ENCODE measurements at places on chromosomes 16 and 17.

GRCh38 chr17:20066253-20066652, 57.1 kb downstream of the SPECC1 start:
- DNase-seq: peak; percentile 55

DNA sequence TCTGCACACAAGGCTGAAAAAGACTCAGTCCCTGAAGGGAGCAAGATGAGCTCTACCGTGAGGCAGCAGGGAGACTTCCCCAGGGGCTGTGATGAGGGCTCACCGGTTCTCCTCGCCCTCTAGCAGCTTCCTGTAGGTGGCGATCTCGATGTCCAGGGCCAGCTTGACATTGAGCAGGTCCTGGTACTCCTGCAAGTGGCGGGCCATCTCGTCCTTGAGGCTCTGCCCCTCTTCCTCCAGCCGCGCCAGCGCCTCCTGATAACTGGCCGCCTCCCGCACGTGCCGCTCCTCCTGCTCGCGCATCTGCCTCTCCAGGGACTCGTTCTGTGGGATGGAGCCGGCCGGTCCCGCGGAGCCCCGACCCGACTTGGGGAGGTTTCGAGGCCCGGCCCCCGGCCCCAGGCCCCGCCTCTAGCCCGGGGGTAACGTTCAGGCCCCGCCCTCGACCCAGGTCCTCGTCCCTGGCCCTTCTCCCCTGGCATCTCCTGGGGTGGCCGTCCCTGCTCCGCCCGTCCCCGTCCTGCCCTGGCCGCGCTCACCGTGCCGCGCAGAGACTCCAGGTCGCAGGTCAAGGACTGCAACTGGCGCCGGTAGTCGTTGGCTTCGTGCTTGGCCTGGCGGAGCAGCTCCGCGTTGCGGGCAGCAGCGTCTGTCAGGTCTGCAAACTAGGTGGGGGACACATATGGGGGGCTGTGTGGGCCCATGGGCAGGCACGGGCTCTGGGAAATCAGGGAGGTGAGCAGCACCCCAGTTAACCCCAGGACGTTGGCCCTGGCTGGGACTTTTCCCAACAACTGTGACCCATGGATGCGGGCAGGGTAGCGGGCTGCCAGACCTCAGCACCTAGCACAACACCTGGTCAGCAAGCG, 3.9 kb downstream of the GFAP start:
- DNase-seq: no peak

- DNase-seq: no peak
These were observed 9.1 kb downstream of the KCNH4 start for GRCh38 chr17:42171831-42172230.

GRCh38 chr16:51154271-51155171, 3.5 kb upstream of the SALL1 start:
- DNase-seq: no peak

GRCh38 chr17:73770115-73770848, 126.0 kb upstream of the SDK2 start:
- peak; percentile 23 for DNase-seq

DNA sequence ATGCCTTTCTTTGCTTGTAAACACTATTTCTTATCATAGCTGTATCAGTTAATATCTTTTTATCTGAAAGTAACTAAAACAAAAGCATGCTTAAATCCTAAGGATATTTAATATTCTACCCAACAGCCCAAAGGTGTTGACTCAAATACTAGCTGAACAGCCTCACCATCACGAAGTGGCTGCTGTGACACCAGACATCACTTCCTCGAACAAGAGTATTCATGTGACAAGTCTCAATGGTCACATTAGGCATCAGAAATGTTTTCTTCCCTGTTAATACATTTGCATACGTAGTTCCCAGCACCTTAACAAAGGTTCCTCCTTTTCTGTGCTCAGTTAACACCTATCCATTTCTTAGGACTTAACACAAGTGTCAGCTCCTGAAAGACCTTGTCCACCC, 193.8 kb upstream of the DYNLRB2 start:
- DNase-seq: no peak

- DNase-seq: no peak
These were observed 2.3 kb upstream of the SOX9 start for GRCh38 chr17:72118335-72119076.

DNA sequence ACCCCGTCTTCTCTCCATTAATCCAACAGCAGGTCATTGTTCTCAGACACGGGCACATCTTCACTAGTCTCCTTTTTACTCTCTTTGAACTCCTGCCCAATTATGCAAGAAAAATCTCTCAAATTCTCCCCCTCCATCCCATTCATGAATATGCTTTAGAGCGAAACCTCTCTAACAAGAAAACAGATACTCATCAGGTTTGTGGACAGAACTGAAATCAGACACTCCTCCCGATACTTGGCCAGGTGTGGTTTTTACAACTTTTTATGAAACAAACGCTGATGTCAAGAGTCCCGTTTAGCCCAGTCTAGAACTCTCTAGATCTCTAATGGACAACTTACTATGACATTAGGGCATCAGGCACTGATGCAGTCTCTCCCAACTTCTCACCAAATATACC, 40.9 kb downstream of the PIK3R5 start:
- DNase-seq: no peak

- DNase-seq: no peak
These were observed 10.2 kb upstream of the EIF1 start for GRCh38 chr17:41678411-41678906.

DNA sequence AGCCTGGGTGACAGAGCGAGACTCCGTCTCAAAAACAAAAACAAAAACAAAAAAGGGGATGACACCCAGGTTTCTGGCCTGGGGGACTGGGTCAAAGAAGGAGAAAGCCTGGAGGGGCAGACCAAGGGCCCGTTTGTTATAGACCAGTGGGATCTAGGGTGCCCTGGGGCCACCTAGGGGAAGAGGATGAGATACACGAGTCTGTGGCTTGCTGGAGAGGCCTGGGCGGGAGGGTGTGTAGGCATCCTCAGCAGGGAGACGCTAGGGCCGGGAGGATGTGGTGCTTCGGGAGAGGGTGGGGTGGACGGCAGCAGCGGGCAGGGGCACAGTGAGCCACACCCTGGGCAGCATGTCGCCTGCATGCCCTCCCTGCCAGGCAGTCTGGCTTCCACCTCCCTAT, 17.1 kb upstream of the CRK start:
- DNase-seq: no peak

DNA sequence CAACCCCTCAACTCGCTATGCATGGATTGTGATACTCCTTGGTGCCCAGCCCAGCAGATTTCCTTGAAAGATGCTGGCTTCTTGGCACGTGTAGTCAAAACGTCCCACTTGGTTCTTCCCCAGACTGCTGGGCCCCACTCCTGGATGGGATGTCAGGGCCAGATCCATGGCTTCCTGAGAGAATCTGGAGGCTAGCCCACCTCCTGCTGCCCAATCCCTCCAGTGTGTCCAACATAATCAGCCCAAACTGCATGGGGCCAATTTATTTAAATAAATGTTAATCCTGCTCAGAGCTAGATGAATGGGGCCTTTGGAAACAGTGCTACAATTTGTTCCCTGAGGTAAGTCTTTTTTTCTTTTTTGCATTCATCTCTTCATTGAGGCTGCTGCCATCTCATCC, 49.4 kb downstream of the WSB1 start:
- DNase-seq: no peak

Measured in AG09319 (cell line).